ENCODE measurements at places on chromosomes 12 and 14. TPM values are rescaled to one million over a fixed set of nuclear protein-coding genes. Genes with fewer than 3 reads are reported as not detected.

The ST8SIA1 gene
- total RNA-seq, result 1.5 TPM

- DNase-seq, result no peak
Observed at GRCh38 chr14:88952901-88953300, 128.4 kb downstream of the TTC8 start.

GRCh38 chr12:64976131-64976530, 145.0 kb downstream of the WIF1 start:
- no peak for DNase-seq

The STYK1 gene
- 0.16 TPM for total RNA-seq

The OAS1 gene
- 4.0 TPM for total RNA-seq

All from cardiac septum (tissue), 1 donor.